ENCODE measurements at places on chromosomes 6 and 20. TPM values are rescaled to one million over a fixed set of nuclear protein-coding genes. Genes with fewer than 3 reads are reported as not detected.

Gene XKR7
- not detected for total RNA-seq

Gene SLC35D3
- total RNA-seq: 0.13 TPM

GRCh38 chr6:81962198-81962597, 209.7 kb upstream of the TENT5A start:
- H3K27ac ChIP-seq: no peak overlapping the region
- H3K4me3 ChIP-seq: no peak overlapping the region
- no peak for DNase-seq
- H3K27me3 ChIP-seq: no peaks in the 10 kb centered on the region
- no peaks in the 10 kb centered on the region for H3K4me1 ChIP-seq

- peaks cover 29% of the 10 kb centered on the region for H3K27me3 ChIP-seq
- H3K36me3 ChIP-seq: no peaks in the 10 kb centered on the region
- no peak overlapping the region for H3K27ac ChIP-seq
- H3K4me1 ChIP-seq: no peaks in the 10 kb centered on the region
These were observed 93.3 kb downstream of the GPX5 start for GRCh38 chr6:28618898-28619555.

DNA sequence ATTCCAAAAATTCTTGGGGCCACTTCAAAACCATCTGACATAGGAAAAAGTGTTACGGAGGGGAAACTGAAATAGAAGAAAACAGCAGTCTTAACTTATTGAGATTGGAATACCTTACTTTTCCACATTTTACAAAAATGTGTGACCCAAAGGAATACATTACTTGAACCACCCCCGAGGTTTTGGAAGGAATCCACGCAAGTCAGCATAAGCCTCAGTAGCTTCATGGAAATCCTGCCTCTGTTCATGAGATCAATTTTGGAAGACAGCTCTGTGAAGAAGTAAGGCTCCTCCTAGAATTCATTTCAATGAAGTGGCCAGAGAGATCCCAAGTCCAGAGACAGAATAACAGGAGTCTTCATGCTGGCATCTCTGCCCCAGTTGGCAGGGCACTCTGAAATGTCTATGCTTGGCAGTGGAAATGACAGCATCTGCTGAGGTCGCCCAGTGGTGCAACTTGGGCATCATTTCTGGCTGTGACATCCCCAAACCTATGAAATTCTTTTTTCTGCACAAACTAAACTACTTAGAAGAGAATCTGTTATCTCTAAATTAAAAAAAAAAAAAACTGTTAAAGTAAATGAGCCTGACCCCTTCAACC, 132.5 kb downstream of the EPM2A start:
- no peaks in the 10 kb centered on the region for H3K27me3 ChIP-seq
- no peak for DNase-seq
- no peaks in the 10 kb centered on the region for H3K36me3 ChIP-seq
- no peak overlapping the region for H3K4me3 ChIP-seq
- no peaks in the 10 kb centered on the region for H3K4me1 ChIP-seq

DNA sequence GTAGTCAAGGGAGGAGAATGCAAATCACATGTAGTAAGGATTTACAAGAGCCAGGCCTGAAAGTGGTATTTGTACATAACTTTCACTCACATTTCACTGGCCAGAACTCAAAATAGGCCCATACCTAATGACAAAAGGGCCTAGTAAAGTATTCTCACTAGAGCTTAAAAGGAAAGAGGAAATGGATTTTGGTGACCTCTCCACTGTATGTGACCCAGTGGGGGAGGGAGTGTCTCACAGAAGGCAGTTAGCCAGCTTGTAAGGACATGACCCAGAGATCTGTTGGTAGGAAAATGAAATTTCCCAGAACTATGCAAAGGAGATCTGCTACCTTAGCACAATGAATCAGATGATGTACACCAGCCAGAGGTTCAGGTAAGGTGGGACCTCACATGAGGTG, 124.4 kb downstream of the PTPRT start:
- no peak for DNase-seq
- H3K4me3 ChIP-seq: no peak overlapping the region
- H3K27ac ChIP-seq: no peak overlapping the region
- no peaks in the 10 kb centered on the region for H3K36me3 ChIP-seq
- no peaks in the 10 kb centered on the region for H3K27me3 ChIP-seq
- no peaks in the 10 kb centered on the region for H3K4me1 ChIP-seq

DNA sequence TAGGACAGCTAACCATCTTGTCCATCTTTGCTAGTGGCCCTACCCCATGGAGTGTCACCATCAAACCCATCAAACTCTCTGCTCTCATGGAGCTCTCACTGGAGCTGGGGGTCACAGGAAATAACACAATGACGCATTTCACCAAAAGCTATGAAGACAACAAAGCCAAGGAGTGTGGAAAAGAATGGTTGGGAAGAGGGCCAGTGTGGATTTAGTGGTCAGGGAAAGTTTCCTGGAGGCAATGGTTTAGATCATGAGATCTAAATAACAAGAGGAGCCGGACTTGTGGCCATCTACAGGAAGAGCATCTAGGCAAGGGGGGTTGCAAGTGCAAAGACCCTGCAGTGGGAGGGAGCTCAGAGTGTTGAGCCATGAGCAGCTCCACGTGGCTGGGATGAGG, 189.5 kb downstream of the BMP7 start:
- H3K4me1 ChIP-seq: no peaks in the 10 kb centered on the region
- H3K36me3 ChIP-seq: no peaks in the 10 kb centered on the region
- no peak overlapping the region for H3K4me3 ChIP-seq
- DNase-seq: no peak
- peaks cover 9% of the 10 kb centered on the region for H3K27me3 ChIP-seq
- no peak overlapping the region for H3K27ac ChIP-seq

DNA sequence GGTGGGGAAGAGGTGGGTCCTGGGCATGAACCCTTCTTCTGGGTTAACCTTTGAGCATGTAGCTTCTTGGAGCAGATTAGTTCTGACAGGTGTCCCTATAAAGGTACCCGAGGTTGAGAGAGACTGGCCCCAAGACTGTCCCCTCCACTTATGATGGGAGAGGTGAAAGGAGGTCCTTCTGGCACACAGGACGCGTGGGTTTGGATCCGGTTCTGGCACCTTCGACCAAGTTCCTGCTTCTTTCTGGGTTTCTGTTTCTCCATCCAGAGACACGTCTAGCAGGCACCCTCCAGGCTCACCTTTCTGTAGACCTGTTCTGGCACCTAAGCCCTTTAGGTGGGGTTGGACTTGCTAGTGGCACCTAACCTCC, 4.1 kb downstream of the PAX1 start:
- H3K27me3 ChIP-seq: peaks cover 77% of the 10 kb centered on the region
- H3K4me3 ChIP-seq: no peak overlapping the region
- no peaks in the 10 kb centered on the region for H3K4me1 ChIP-seq
- DNase-seq: no peak
- peaks cover 4% of the 10 kb centered on the region for H3K36me3 ChIP-seq
- H3K27ac ChIP-seq: no peak overlapping the region
